NCI-H446 treated with DMSO at 0.1 percent for 48 hours (cell line): ENCODE measurements at places on chromosomes 4 and X.
A peak's percentile ranks its signal among the peaks of the same experiment; 100 is the strongest.

- no peak for DNase-seq
Measured at GRCh38 chrX:154541896-154542722, 4.5 kb downstream of the G6PD start.

DNA sequence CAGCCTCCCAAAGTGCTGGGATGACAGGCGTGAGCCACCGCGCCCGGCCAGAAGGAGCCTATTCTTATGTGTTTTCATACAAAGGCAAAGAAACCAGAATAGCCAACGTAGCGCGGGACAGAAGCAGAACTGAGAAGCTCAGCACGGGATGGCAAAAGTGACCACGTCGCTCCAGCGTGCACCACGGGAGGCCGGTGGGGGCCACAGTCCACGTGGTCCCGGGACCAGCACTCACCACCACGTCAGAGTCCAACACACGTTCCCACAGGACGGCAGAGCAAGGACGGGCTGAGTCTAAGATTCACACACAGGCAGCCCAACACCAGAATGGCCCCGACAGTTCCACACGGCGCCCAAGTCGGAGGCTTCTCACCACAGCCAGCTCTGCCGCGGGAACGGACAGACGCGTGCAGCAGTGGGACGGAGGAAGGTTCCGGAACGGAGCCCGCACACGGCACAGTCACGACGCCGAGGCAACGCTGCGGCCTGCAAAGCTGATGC, 18.8 kb upstream of the GTPBP6 start:
- DNase-seq = no peak

DNA sequence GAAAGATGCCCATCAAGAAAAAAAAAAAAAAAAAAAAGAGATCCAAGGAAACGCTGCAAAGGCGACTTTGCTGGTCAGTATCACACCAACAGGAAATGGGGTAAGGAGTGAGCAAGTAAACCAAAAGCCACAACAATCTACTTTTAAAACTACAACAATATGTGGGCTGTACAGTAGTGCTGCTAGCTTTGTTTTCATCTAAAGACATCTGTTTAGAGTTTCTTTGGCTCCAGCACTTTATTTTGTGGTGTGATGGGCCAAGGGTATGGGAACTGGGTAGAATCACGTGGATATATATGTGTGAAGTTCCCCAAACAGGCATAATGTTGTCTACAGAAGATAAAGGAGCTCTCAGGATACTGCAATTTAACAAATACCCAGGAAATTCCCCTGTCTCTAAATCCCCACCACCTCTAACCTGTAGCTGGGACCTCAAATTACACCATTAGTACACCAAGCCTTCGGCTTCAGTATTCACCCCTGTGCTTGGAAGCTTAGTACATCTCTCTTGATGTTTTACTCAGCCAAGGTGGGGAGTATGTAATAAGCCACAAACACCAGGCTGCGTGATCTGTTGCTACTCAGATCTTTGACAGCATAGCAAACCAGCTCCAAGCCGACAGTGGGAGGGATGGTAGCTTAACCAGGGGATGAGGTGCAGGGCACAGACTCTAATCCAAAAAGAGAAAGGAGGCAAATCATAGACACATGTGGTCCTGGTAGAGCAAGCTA, 207.9 kb downstream of the HS6ST2 start:
- DNase-seq = no peak

DNA sequence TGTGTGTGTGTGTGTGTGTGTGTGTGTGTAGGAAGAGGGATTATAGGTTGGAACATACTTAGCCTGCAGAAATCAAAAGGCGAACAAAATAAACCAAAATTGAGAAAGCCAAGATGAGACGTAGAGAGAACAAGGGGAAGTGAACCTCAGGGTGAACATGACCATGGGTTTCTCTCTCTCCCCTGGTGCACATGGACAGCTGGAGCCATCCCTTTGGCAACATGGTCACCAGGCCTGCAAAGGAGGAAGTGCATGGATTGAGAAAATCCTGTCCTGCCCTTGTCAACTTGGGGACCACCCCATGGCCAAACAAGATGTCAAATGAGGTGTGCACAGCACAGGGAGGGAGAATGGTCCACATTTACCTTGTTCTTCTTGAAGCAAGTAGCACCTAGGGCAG, 23.1 kb downstream of the LGI2 start:
- DNase-seq = no peak

GRCh38 chrX:75784680-75785491, at the start of gene MAGEE2:
TSS of gene MAGEE2 (minus strand) at chrX:75785254. CDS start at chrX:75785051, 203 bp downstream.
- no peak for DNase-seq

- DNase-seq = no peak
Measured at GRCh38 chr4:165312506-165312905, 15.0 kb upstream of the MSMO1 start.

DNA sequence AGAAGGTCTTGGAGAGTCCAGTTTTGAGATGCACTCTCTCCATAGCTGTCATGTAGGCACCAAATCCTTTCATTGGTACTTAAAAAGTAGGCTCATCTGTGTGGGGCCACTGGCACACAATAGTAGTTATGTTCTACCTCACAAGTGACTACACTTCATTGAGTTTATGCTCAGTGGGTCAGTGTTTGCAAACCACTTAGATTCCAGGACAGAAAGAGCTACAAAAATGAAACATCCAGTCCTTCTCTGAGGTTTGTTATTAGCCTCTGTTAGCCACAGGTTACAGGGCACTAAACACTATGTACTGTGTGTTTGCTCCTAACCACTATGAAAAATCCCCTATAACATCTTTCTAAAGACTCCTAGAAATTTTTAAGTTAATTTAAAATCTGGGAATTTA, 13.8 kb downstream of the RAB28 start:
- DNase-seq = no peak

GRCh38 chrX:79159800-79160199, 15.3 kb downstream of the GPR174 start:
- DNase-seq = no peak

DNA sequence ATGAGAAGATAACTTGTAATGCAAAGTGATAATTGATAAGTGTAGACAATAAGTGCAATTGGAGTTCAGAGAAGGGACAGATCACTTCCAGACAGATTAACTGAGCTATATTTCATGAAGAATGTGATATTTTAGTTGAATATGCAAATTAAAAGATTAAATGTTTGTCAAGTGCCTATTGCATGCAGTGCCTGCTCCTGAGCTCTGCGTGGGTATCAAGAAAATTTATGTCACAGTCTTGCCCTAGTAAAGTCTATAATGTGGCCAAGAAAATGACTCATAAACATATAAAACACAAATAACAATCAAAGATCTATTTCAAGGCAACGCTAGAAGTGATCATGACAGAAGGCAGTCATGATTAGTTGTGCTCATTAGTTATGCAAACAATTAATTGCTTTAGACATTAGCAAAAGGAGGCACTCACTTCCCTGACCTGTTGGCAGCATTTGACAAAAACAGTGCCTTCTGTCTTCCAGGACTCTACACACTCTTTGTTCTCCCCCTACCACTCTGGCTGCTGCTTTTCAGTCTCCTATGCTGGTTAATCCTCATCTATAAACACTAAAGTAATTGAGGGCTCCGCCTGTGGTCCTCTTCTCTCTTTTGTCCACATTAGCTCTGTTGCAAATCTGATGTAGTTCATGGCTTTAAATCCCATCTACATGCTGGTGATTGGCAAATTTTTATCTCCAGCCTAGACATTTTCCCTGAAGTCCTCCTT, 47.7 kb downstream of the ARHGEF38 start:
- DNase-seq = no peak

GRCh38 chr4:581753-582361, 5.8 kb upstream of the TMEM271 start:
- DNase-seq = no peak

- DNase-seq = no peak
Measured at GRCh38 chr4:127293496-127293895, 339.3 kb upstream of the INTU start.

DNA sequence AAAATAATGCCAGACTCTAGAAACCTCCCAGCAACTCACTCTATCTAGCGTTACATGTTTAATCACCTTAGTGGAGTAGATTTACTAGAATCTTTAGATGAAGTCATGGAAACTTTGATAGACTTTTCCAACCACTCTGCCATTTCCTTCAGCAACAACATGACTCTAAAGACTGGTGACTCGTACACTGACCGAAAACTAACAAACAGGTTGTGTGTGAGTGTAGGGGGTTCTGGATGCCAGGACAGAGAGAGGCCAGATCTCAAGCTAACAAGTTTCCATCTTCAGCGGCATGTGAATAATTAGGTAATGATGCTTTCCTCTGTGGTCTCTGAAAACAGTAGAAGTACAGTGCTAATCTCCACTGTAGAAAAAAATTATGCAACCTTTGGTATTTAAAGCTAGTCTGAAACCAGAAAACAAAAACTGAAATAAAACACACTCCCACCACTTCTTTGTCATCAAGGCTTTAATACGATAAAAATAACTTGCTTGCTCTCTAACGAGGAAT, 286.4 kb downstream of the PRDM5 start:
- DNase-seq = no peak

DNA sequence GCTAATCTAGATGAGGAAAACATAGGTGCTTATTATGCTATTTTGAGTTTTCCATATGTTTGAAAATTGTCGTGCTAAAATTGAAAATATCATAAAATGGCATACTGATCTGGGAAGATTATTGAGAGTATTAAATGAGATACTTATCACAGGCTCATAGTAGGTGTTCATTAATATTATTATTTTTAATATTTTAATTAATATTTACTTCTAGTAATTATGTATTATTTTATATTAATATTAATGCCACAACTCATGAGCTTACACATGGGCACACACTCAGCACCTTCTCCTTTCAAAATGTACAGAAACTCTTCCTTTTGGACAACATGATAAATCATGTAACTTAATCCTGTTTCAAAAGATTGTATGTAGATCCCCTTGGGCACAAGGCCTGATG, 223.6 kb downstream of the RAB28 start:
- DNase-seq = no peak

DNA sequence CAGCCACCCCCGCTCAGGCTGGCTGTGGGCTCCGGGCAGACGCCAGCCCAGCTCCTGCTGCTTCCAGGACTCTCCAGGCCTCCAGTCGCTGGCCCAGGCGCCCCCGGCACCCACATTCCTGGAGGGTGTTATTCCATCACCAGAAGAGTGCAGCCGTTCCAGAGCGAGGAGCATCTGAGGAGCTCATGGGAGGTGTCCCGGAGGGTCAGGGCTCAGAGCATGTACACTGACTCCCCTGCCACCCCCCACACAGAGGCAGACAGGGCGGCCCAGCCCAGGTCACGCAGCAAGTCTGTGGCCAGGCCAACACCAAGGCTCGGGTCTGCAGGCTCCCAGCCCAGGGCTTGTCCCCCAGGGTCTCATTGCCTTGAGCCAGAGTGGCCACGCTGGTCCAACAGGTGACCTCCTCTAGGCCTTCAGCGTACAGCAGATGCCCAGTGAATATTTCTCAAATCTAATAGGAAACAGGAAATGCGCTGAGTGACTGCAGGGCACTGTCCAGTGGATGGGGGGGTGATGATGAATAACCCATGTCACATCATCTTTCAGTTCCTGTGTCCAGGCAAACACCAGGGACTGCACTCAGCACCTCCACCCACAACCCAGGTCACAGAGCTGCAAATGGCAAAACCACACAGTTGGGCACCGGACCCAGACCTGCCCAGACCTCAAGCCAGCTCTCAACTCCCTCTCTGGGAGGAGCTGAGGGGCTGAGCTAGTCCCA, 37.2 kb downstream of the ABLIM2 start:
- DNase-seq = no peak

DNA sequence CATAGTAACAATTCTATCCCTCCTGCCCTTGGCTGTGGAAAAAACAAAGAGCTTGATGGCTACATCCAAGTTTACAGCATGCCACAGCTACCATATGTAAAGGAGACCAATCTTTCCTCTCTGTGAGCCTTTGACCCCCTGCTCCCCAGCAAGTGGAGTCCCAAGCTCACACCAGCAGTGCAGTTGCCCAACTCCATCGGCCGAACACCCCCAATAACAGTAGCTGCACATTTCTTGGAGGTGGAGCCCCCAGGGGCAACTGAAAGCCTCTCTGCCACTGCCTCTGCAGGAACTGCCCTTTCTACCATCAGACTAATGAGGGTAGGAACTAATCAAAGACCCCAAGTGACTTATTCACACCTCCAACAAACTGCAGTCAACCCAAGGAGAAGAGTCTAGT, 81.0 kb upstream of the TCEAL2 start:
- no peak for DNase-seq

GRCh38 chr4:81196126-81196650, 18.8 kb downstream of the PRKG2 start:
- DNase-seq = no peak

- peak; percentile 9 for DNase-seq
Measured at GRCh38 chrX:139112432-139112831, 400.9 kb upstream of the FGF13 start.

GRCh38 chr4:91114386-91114785, 987.2 kb downstream of the CCSER1 start:
- DNase-seq = no peak

DNA sequence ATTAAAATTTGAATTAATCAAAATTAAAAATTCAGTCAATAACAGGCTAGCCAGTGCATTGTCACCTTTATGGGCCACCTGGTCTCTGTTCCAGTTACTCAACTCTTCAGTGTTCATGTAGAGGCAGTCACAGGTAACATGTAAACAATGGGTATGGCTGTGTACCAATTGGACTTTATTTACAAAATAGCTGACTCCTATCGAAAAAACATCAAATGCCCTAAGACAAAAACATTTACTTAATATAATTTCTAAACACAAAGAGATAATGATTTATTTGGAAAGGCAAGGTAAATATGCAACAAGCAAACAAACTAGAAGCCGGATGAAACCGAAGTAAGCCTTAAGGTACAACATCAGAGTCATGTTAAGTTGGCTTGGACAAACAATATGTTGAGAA, 8.8 kb downstream of the TMEM150C start:
- no peak for DNase-seq

DNA sequence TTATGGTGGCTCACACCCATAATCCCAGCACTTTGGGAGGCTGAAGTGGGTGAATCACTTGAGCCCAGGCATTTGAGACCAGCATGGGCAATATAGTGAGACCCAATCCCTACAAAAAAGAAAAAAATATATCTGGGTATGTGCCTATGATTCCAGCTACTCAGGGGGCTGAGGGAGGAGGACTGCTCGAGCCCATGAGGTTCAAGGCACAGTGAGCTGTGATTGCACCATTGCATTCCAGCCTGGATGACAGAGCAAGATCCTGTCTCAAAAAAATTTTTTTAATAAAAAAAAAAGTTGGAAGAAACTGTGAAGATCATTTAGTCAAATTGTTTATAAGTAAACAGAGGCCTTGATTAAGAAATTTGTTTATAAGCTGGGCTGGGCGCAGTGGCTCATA, 39.7 kb downstream of the KLHL8 start:
- DNase-seq = no peak

GRCh38 chr4:23413631-23414030, 476.2 kb downstream of the PPARGC1A start:
- no peak for DNase-seq

DNA sequence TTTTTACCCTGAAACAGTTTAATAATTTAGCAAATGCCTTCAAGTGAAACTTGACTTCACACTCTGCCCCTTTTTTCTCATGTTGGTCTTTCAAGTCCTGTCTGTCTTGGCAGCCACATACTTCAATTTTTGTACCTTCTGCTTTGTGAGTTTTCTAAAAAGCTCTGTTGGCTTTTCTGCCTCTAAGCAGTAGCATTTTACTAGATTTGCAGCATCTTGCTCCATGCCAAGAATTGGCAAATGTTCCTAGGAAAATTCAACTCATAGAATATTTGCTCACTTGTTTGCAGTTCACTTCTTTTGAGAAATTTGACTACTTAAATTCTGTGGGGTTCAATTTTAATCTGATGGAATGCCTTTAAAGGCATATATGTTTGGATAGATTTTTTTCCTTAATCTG, 59.2 kb downstream of the FAM47A start:
- no peak for DNase-seq

GRCh38 chr4:15754323-15754722, 23.8 kb upstream of the CD38 start:
- no peak for DNase-seq

GRCh38 chr4:47531241-47531953, 46.3 kb downstream of the ATP10D start:
- DNase-seq = no peak
